ENCODE measurements at places on chromosomes 6 and 20. TPM values are rescaled to one million over a fixed set of nuclear protein-coding genes. Genes with fewer than 3 reads are reported as not detected.

GRCh38 chr20:59817406-59817805 is 116.0 kb downstream of the SYCP2 start:
- peak; percentile 53 for DNase-seq

- no peak for DNase-seq
These were observed 81.4 kb downstream of the LIN28B start for GRCh38 chr6:105038259-105038658.

DNA sequence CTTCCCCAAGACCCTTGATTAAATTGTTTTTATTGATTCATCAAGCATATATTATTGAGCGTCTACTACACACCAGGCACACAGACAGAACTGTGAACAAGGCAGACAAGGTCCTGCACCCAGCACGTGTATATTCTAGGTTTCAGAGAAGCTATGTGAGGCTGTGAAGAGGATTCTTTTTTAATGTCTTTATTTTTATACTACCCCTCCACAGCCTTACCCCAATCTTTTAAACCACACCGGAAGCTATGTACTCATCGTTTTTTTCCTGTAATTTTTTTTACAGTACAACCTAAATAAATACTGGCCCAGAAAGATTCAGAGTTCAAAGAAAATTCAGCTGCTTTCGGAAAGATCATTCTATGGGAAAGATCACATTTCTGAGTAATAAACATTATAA is 10.0 kb downstream of the SGK1 start:
- no peak for DNase-seq

DNA sequence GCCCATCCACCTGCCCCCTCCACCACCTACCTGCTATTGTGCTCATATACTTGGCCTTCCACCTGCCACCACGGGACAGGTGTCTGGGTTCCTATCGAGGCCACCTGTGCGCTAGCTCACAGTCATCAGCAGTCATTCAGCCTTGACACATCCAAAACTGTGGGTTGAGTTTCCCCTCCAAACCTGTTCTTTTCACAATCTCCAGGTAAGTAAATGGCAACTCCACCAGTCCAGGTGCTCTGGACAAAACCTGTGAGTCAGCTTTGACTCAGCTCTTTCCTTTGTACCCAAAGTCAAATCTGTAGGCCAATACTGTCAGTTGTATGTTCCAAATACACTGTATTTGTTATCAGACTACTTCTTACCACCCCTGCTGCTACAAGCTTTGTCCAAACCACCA is 52.6 kb downstream of the SPTLC3 start:
- DNase-seq = no peak

DNA sequence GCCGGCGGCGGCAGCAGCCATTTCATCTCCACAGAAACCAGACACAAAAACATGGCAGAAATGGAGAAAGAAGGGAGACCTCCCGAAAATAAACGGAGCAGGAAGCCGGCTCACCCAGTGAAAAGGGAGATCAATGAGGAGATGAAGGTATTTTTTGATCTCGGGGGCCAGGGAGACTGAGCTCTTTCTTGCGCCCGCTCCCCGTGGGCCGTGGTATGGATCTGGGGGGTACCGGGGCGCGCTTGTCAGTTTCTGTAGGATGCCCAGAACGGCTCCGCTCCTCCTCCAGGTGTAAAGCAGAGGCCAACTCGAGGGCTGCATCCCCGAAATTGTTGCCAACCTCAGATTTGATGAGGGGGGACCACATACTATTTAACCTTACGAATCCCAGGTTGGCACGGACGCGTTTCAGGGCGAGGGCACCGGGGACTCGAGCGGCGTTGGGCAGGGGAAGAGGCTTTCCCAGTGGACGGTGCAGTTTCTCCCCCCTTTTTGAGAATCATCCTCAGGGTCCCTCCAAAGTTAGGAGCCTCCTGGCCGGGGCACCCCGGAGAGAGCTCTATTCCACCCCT is 735 bp downstream of the SOBP start:
- no peak for DNase-seq

Gene MEP1A
- 0.17 TPM for total RNA-seq

Gene ZBP1
- total RNA-seq = 0.75 TPM

Gene TFAP2A
- total RNA-seq = 1.2 TPM
